ENCODE measurements at places on chromosomes 13 and 19.
A peak's percentile ranks its signal among the peaks of the same experiment; 100 is the strongest.

GRCh38 chr19:35704218-35704617, at the start of gene ZBTB32:
ZBTB32 (plus strand) TSS chr19:35704558; CDS start chr19:35714627, 10,069 bp downstream.
- DNase-seq = peak; percentile 45

- no peak for DNase-seq
Observed at GRCh38 chr19:14146789-14147216, 10.4 kb upstream of the ASF1B start.

DNA sequence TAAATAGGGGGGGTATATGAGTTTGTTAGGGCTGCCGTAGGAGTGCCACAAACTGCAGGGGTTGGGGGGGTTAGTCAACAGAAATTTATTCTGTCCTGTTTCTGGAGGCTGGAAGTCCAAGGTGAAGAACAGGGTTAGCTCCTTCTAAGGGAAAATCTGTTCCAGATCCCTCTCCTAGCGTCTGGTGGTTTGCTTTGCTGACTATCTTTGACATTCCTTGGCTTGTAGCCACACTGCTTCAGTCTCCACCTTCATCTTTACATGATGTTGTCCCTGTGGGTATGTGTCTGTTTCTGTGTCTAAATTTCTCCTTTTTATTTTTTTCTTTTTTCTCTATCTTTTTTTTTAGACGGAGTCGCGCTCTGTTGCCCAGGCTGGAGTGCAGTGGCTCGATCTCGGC, 8.1 kb upstream of the ICAM1 start:
- DNase-seq = no peak

- peak; percentile 57 for DNase-seq
Observed at GRCh38 chr19:10404888-10405820, 1.8 kb upstream of the CDC37 start.

DNA sequence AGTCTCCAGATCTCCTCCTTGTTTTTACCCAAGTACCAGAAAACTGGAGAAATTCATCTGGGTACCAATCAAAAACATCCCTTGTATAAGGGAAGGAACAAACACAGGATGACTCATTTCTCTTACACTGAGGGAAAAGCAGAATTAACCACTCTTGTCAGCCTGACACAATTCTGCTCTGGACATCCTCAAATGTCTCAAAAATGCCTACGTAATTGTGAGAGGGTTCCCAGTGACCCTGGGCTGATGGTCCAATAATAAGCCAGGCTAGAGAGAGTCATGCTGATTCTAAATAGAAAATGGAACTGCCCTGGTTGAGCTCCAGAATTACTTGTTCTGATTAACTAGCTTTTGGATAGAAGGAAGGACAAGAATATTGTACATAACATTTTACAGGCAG, 14.5 kb downstream of the ZNF708 start:
- DNase-seq = peak; percentile 14

GRCh38 chr19:15115762-15116615, 8.8 kb downstream of the SYDE1 start:
- no peak for DNase-seq

- peak; percentile 1 for DNase-seq
Observed at GRCh38 chr13:20772401-20773131, 1.2 kb downstream of the EEF1AKMT1 start.

Measured in G401 (cell line).